HS-27A (cell line): ENCODE measurements at places on chromosomes 2 and 18.

DNA sequence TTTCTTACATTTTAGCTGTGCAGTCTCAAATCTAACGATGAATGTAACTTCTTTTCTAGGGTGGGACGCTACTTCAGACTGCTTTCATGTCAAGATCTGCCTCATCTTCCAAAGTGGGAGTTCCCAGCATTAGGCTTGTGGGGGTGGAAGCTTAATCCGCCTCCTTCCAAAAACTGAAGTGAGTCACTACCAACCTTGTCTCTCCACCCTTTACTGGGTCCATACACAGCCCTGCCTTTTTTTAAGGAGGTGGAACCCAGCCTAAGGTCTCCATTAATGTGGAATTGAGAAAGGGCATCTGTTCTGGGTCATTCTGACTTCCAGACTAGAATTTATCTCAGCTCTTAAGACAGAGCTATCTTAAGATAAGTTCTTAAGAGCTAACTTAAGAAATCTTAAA is 42.0 kb upstream of the NFE2L2 start:
- no peak for DNase-seq

DNA sequence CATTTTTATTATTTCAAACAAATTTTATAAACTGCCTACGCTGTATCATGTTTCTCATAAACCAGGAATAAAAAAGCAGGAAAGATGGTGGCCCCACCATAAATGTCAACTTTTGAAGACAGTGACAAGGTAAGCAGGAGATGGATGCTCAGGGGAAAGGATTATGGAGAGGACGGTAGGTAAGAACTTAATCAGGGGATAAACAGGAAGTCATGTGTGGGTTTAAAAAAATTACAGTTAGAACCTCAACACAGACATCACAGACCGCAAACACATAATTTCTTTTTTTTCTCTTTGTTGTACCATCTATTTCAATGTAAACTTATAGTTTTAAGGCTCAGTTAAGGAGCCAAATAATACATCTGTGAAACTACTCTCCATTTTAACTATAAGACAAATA is 575.2 kb upstream of the SLC8A1 start:
- no peak for DNase-seq

DNA sequence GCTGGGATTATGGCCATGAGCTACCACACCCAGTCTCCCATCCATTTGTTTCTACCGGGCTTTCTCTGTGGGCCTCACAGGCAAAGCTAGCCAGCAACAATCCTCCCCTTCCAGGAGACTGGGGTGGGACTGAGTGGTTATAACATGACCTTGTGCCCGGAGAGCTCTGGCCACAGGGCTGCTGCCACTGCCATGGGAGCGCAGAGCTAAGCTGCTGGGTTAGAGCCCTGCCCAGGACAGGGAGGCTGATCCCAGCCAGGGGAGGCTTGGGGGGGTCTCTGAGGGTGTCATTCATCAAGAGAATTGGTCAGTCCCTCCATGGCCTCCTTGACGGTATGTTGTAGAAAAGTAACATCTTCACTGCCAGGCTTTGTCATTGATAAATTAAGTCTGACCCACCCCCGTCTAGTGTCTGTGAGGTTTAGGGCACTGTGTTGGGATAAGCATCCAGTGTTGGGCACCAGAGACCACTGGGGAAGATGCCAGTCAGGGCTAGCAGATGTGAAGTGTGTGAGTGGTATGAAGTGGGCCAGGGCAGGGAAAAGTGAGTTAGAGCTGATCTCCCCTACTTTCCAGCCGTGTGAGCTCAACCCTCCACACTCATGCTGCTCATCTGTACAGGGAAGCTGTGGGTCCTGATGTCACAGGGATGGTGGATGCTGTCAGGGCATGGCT is 368.4 kb upstream of the HS6ST1 start:
- no peak for DNase-seq

DNA sequence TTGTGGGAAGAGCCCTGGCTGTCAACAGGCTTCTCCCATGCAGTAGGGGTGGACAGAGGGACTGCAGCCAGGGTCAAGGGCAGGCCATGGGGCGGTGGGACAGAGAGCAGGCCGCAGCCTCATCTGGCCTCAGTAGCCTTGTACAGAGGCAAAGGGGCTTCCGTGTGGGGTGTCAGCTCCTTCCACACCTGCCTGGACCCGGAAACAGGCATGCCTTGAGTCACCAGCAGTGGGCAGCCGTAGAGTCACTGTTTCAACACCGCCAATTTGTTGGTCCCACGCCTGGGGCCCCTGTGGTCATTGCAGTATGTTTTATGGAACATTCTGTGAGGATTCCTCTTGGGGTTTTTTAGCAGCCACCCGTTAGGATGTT is 173.0 kb downstream of the SMAD7 start:
- DNase-seq, result no peak

GRCh38 chr2:130755256-130756052 is at the start of gene AMER3:
Gene AMER3 (plus strand): TSS chr2:130755540. CDS start chr2:130762073, 6,533 bp downstream.
- DNase-seq, result no peak

DNA sequence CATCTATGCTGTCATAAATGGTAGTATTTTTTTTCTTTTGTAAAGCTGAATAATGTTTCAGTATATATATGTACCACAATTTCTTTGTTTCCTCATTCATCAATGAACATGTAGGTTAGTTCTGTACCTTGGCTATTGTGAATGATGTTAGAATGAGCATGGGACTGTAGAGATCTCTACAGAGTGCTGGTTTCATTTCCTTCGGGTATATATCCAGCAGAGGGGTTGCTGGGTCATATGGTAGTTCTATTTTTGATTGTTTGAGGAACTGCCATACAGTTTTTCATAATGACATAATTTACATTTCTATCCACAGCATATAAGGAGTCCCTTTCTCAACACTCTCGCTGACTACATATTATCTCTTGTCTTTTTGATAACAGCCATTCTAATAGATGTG is 243.5 kb downstream of the CDH7 start:
- DNase-seq, result no peak

GRCh38 chr2:224190234-224190935 is 151.3 kb upstream of the SERPINE2 start:
- DNase-seq, result no peak

GRCh38 chr18:427005-427404 is 73.5 kb downstream of the COLEC12 start:
- DNase-seq, result no peak

DNA sequence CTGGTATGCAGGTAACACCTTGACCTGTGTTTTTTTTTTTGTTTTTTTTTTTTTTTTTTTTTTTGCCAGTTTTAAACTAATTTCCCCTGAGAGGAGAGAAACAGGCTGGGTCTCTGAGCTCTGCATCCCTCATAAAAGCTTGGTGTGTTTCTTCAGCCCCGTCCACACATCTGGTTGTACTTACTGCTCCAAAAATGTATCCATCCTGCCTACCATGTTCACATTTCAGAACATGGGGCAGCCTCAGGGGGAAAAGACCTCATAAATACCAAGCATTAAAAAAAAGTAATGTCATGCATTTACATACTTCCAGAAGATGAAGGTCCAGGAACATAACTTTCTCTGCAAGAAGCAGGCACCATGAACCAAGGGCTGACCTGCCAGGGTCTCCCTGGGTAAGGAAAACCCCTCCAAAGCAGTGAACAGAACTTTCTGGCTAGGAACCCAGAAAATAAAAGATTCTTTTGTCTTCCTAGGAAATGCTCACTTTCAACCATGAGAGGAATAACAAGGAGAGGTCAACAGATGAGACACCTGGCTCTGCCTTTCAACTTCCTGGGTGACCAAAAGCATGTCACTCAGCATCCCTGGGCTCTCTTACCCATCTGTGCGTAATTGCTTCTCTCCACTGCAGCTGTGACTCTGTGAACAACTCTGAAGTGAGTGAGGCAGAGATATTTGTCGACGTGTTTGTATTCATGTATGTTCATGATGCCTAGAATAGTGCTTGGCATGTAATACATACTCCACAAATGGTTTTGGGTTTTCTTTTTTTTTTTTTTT is 118.6 kb downstream of the MCFD2 start:
- DNase-seq, result no peak

DNA sequence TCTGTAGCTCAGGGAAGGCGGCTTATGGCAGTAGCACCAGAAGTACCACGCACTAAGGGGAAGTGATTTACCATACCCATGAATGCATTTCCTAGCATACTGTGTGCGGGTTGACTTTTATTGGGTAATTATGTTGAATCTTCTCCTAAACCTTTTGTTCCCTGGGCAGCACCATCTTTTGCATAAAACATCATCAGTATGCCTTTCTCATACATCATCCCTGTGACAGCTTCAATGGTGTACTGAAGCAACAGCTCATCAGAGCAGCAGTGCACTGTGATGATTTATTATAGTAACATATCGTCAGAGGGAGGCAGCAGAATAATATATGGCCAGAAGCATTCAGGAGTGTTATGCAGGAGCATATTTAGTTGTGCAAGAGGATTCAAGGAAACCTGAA is 204.9 kb downstream of the CDH7 start:
- DNase-seq, result no peak
